ENCODE measurements at places on chromosomes 11 and 22.

GRCh38 chr22:22164541-22165272 lies 79.9 kb upstream of the VPREB1 start:
- no peak for DNase-seq

GRCh38 chr11:16239141-16240105 lies 116.9 kb downstream of the SOX6 start:
- no peak for DNase-seq

GRCh38 chr11:78228467-78228866 lies 39.7 kb downstream of the USP35 start:
- no peak for DNase-seq

GRCh38 chr11:63508009-63508408 lies 2.1 kb downstream of the LGALS12 start:
- DNase-seq = no peak

DNA sequence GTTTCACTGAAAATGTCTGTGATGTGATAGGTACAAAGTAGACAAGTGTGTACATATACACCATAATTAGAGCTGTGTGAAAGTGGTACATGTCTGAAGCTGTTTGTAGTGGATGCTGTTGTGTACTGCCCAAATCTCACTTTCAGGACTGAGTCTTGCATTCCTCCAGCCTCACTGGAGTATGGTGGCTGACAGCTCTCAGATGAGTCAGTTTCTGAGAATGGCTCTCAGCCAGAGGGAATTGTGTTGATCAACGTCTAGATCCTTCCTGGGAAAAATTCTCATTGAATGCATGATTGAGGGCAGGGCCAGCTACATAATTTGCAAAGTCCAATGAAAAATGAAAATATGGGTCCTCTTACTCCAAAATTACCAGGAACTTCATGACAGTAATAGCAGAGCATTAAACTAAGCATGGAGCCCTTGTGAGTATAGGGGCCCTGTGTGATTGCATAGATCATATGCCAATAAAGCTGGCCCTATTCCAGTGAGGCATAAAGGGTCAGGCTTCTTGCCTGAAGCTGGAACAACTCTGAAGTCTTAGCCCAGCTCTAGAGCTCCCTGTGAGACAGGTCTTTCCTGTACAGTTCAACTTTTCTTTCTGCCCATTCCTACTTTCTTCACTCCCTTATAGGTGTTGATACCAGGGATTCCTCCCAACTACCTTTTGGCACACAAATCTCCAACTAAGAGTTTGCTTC lies 10.8 kb upstream of the CYP2R1 start:
- DNase-seq = no peak

- DNase-seq = no peak
Measured at GRCh38 chr22:50305923-50306566, 1.4 kb downstream of the PLXNB2 start.

DNA sequence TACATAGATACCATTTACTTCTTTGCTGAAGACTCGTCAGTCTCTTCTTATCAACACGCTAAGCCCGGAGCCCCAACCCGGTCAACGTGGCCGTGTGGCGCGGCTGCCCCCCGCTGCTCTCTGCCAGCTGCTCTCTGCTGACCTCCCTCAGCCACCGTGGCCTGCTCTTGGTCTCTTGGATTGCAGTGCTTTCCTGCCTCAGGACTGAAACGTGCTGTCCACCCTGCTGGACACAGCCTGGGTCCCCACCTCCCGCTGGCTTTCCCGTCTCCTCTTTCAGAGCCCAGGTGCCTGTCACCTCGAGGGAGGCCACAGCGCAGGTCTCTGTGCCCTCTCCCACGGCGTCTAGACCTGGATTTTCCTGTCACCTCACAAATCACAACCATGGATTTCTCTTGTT lies 388.1 kb upstream of the B3GAT1 start:
- no peak for DNase-seq

DNA sequence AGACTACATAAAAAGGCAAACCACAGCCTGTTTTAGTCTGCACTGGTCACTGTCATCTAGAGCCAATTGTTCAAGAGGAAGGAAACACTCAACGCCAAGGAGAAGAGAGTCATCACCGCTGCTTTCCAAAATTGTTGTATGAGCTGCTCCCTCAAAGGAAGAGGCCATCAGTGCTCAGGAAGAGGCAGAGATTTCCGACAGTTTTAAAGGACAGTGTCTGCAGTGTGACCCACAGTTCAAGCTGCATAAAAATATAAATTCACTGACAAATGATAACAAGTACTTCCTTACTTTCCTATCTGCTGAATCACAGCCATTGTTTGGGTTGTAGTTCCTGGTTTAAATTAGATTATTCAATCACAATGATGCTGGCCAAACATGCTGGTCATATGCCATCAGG lies 16.4 kb downstream of the PRCP start:
- DNase-seq = no peak

- no peak for DNase-seq
Measured at GRCh38 chr11:64008914-64009633, 22.8 kb downstream of the OTUB1 start.

- DNase-seq = no peak
Measured at GRCh38 chr22:50686794-50687193, 14.2 kb downstream of the SHANK3 start.

DNA sequence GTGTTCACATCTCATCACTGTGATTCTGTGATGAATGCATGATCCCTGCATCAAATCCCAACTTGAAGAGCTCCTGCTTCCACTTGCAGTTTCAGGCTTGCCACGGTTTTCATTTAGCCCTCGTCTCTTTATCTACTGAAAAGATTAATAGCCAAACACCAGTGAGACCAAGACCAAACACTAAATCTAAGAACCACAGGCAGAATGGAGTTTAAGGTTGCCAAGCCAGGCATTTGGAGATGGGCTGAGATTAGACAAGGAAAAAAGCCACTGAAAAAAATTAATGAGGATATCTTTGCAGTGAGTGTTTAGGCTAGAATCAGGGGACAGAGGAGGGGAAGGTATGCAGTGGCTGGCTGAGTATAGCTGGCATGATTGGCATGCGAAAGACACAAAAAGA lies 227.2 kb upstream of the BLID start:
- no peak for DNase-seq

- DNase-seq = no peak
Measured at GRCh38 chr11:16678466-16679116, 59.9 kb upstream of the C11orf58 start.

DNA sequence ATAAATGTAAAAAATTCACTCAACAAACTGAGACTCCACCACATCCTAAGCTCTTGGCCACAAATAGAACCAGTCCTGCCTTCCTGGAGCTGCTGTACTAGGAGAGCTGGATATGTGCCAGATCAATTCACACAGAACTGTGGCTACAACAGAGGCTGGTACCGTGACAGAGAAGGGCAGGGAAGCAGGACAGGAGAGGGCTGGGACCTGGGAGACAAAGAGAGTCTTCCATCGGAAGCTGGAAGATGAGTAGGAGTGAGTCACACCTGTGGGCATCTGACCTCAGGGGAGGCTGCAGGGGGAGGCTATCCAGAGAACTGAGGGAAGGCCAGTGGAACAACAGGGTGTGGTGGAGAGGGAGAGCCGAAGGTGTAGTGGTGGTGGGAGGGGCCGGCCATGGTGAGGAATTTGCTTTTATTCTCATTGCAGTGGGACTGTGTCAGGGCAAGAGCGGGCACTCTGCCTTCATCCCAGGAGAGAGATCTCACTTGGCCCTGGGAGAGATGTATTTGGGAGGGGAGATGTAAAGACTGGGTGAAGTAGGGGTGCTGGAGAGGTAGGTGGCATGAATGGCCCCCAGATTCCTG lies 1.9 kb upstream of the LTBP3 start:
- DNase-seq = no peak

GRCh38 chr11:15507592-15507991 lies 392.9 kb downstream of the INSC start:
- no peak for DNase-seq

GRCh38 chr11:1825039-1825740 lies 9.6 kb upstream of the SYT8 start:
- DNase-seq = no peak

DNA sequence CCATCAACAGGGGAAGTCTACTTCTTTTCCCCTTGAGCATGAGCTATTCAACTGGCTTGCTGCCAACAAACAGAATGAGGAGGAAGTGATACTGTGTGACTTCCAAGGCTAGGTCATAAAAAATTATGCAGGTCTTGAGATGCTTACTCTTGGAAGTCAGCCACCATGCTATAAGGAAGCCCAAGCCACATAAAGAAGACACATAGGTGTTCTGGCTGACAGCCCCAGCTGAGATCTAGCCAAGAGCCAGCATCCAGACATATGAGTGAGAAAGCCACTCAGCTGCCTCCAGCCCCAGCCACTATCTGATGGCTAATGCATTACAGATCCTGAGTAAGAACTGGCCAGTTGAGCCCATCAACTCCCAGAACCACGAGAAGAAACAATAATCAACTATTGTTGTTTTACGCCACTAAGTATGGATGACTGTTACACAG lies 31.0 kb upstream of the PPP2R1B start:
- no peak for DNase-seq

GRCh38 chr11:123386796-123387510 lies 43.1 kb upstream of the GRAMD1B start:
- DNase-seq = no peak

GRCh38 chr22:24687322-24687721 lies 84.3 kb downstream of the GGT1 start:
- DNase-seq = no peak

GRCh38 chr11:1467270-1467669 lies 19.3 kb downstream of the MOB2 start:
- DNase-seq = no peak

GRCh38 chr11:121571506-121571905 lies 118.7 kb upstream of the SORL1-AS1 start:
- DNase-seq = no peak

DNA sequence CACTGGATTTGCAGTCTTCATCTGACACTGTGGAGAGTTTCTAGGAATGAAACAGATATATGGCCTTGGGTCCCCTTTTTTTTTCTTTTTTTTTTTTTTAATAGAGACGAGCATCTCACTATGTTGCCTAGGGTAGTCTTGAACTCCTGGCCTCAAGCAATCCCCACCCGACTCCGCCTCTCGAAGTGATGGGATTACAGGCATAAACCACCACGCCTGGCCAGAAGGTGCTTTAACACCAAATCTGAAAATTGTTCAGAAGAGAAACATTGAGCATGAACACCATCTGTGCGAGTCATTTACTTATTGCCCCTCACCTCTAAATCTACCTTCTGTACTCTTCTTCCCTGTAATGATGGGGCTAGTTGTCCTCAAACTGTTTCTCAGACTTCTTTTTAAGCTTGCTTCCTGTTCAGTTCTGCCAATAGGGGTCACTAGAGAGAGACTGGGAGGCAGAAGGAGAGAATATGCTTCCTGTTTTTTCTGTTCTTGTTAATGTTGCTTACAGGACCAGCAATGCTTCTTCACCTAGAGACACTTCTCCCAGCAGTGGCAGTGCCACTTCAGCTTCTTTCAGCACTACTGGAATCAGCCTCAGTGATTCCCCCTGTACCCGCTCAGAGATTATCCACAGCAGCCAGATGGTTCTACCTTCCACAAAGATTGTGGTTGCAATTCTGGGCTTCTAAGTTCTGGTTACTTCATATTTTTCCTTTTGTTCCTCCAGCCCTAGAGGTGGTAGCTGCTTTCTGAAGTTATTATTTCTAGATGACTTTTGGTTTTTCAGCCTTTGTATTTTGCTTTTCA lies 20.8 kb upstream of the ZBED5 start:
- no peak for DNase-seq

DNA sequence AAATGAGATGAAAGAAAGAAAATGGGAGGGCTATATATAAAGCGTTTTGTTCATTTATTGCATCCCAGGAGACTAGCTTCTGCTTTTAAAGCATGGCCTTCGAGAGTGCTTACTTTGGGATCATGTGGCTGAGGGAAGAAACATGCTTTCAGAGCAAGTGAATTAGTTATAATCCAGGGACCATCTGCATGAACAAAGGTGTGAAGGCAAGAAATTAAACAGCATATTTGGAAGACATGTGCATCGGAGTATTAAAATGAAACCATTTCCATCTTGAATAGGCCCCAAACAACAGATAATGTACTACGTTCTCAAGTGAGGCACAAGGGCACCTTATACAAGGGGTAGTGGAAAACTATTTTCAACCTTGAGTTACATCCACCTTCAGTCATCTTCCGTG lies 51.4 kb downstream of the ZBTB44 start:
- DNase-seq = no peak

- DNase-seq = no peak
Measured at GRCh38 chr11:36395978-36396736, 100.1 kb downstream of the PRR5L start.

DNA sequence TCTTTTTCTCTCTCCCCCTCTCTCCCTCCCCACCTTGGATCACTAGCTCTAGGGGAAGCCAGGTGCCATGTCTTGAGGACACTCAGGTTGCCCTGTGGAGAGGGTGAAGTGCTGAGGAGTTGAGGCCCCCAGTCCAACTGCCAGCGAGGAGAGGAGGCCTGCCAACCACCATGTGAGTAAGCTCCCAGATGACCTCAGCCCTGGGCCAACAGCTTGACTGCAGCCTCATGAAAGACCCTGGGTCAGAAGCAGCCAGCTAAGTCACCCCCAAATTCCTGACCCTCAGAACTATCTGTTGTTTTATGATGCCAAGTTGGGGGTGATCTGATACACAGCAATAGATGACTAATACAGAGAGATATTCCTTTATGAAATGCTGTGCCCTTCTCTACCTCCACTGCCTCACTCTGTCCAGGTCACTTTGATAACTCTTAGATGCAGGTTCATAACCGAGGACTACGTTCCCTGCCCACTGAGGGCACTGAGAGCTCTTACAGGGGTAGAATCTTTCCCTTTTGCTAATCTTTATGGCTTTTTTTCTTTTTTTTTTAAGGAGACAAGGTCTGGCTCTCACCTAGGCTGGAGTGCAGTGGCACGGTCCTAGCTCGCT lies 8.0 kb downstream of the ARFGAP3 start:
- DNase-seq = no peak

DNA sequence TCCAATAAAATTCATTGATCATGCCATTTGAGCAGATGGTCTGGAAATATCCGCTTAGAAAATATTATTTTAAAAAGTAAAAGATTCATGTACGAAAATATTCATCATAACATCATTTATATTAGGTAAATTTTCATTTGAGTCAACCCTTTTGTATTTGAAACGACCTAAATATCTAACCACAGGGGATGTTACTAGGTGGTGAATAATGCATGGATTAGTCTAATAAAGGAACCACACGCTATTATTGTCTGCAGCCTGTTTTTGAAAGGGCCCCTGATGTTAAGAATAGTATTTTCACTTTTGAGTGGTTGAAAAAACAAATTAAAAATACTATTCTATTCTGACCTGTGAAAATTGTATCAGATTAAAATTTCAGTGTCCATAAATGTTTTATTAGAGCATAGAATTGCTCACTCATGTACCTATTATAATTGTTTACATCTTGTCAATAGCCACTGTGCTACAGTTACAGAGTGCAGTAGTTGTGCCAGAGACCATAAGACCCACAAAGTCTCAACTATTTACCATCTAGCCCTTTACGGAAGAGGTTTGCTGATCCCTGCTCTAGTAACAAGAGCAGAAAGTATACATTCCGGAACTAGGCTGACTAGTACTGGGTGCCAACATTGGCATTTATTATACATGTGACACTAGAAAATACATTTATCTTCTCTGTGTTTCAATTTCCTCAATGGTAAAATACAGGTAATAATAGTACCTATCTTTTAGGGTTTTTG lies 176.1 kb downstream of the LRRC4C start:
- DNase-seq = no peak

GRCh38 chr11:11733246-11733747 lies 108.5 kb upstream of the USP47 start:
- no peak for DNase-seq

- DNase-seq = no peak
Measured at GRCh38 chr11:6481924-6482275, 599 bp downstream of the TIMM10B start.

GRCh38 chr11:967995-968751 lies 42.5 kb downstream of the AP2A2 start:
- no peak for DNase-seq

- DNase-seq = no peak
Measured at GRCh38 chr22:48955351-48956311, 872.0 kb downstream of the BRD1 start.

All from activated T-cell treated with anti-CD3 and anti-CD28 coated beads for 48 hours (primary cell).